CD4-positive, alpha-beta T cell treated with Interleukin-1 beta for 1 hour (primary cell): ENCODE measurements at places on chromosomes 1 and 21.

DNA sequence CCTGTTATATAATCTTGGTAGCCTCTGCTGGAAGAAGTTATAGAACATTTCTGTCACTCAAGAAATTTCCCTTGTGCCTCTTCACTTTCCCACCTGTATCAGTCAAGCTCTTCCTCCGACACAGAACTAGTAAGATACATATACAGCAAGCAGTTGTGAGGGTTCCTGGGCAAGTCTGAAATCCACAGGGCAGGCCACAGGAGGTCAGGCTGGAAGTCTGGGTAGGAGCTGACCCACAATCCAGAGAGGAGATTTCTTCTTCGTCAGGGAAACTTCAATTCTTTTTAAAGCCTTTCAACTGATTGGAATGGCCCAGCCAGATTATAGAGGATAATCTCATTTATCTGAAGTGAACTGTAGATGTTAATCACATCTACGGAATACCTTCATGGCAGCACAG, 96.4 kb upstream of the FMN2 start:
- no peak for DNase-seq

DNA sequence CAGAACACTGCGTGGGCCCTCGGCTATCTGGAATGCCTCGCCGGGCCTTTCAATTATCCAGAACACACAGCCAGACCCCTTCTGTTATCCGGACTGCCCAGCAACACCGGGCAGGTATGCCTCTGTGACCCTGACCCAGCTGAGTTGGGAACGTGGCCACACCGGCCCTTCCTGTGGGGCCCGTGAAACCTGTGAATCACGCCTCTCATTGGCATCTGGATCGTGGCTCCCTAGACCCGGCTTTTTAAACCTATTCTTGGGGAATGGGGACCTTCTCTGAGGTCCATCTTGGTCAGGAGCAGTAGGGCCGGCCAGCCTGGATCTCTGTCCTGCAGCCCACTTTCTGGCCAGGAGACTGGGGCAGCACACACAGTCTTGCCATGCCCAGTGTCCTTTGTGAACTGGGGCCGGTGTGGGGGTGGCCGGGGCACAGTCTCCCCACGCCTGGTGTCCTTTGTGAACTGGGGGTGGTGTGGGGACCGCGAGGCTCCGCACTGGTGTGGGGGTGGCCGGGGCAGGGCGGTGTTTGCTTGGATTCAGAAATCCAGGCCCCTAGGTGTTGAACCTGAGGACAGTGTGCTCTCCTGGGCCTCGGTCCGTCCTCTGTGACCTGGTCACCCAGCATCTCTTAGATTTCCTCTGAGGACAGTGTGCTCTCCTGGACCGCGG, 11.1 kb downstream of the COL18A1 start:
- no peak for DNase-seq

- no peak for DNase-seq
Measured at GRCh38 chr1:75392278-75392677, 218.6 kb downstream of the SLC44A5 start.

DNA sequence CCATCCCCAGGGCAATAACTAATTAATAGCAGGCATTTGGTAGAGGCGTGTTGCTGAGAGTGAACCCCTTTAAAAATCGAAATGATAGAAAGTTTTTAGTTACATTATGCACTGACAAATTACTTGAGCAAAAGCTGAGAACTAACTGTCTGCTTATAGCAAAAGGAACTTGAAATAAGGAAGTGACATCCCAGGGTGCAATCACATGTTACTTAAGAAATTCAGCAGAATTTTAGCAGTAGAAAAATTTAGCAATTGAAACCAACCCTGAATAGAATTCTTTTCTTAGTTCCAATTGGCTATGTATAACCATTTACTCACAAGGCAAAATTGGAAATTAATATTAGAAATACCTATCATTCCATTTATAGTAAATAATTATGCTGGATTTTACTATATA, 139.5 kb upstream of the SAMSN1 start:
- DNase-seq: no peak

GRCh38 chr1:184019506-184019905, 18.0 kb downstream of the COLGALT2 start:
- no peak for DNase-seq

GRCh38 chr1:92820024-92820423, 11.8 kb upstream of the RPL5 start:
- DNase-seq: no peak

GRCh38 chr1:5951846-5952410, 40.3 kb downstream of the NPHP4 start:
- DNase-seq: no peak

- no peak for DNase-seq
Measured at GRCh38 chr1:47623557-47623940, 185.7 kb downstream of the FOXD2 start.

DNA sequence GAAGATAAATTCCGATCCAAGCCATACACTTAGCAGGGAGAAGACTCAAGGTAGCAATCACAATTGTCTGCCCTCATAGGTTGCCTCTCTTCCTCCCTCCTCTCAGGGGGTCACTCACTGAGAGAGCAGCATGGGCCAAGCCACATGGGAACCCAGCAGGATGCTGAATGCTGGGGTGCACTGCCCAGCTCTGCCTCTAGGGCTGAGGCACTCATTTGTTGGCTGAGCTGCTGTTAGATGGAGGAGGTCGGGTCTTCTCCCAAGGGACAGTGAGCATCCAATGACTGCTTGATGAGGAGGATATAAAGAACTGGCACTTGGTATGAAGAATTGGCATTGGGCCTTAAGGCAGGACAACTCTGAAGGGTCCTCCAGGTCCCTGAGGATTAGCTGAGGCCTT, 418.8 kb downstream of the SIPA1L2 start:
- no peak for DNase-seq

GRCh38 chr1:16009030-16009460, 5.0 kb downstream of the SRARP start:
- DNase-seq: peak; percentile 70

- DNase-seq: no peak
Measured at GRCh38 chr1:6969106-6969505, 183.9 kb downstream of the CAMTA1 start.

GRCh38 chr1:9086045-9086444, 16.6 kb upstream of the SLC2A5 start:
- DNase-seq: no peak

DNA sequence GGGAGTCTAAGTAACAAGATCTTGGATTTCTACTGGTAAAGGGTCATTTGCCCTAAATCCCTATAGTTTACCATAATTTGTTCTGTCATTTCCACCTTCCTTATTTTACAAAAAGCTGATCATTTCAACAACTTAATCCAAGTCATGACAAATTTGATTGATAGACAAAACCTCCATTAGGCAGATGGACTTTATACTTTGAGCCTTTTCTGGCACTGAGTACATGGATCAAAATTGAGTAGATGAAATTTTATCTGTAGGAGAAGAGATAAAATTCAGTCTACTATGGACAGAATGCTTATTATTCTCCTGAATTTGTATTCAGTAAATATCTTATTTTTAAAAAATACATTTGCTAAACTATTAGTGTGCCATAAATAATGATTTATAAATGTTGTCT, 62.6 kb upstream of the NRIP1 start:
- no peak for DNase-seq

DNA sequence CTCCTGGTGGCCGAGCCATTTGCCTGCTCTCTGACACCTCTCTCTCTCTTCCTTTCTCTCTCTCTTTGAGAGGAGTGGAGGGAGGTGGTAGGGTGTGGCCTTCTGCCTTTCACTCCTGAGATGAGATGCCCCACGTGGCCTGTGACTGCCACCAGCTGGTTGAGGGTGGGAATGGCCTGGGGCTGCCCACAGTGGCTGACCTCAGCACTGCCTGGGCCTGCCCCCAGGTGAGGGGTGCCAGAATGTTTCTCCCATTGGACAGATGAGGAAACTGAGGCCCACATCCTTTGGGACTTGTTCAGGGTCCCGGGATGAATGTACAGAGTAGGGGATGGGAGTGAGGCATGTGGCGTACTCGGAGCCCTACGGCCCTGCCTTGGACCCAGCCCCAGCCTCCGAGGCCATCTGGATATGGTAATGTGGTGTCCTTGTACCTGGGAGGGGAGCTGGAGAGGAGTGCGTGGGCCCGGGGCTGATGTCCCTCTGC, 12.7 kb upstream of the C1orf167 start:
- peak; percentile 32 for DNase-seq

GRCh38 chr1:234936612-234937389, 191.8 kb downstream of the TOMM20 start:
- no peak for DNase-seq

DNA sequence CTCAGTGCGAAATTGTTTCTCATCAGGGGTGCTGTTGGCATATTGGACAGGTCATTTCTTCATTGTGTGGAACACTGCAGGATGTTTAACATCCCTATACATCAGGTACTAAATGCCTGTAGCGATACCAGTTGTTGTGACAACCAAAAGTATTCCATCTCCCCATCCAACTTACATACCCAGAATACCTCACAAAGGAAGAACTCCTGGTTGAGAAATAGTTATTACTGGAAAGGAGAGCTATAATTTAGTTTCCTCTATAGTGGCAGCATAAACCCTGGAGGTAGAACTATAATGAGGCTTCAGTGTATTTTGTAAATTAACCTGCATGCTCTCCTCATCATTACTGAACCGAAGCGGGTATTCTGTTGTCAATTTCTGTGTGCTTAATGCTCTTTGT, 45.1 kb downstream of the IVNS1ABP start:
- no peak for DNase-seq

- DNase-seq: no peak
Measured at GRCh38 chr1:165772739-165773138, 4.1 kb upstream of the TMCO1 start.

DNA sequence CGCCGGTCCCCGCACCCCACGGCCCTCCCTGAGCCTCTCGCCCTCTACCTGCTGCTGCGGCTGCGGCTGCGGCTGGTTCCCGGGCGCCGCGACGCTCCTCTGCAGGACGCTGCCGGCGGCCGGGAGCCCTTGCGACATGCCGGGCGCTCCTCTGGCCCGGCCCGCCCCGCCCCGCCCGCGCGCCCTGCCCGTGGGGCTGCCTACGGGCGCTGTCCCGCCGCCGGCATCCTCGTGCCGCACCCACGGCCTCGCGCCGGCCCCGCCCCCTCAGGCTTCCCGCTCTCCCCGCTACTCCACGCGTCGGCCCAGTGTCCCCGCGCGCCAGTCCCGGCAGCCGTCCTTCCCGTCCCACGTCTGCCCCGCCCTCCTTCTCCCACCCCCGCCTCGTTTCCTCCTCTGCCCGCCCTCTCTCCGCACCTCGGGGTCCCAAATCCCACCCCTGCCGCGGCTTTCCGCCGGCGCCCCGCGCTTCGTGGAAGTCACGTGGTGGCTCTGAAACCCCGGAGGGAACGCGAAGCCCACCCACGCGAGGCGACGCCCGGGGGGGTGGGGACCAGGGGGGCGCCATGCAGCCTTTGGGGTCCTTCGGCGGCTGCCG, at the start of gene BATF3:
Gene BATF3, minus strand, starts transcription at position 216 of the 598 bp plus-strand sequence. Its CDS starts 78 bp downstream, at position 138.
- peak; percentile 38 for DNase-seq

DNA sequence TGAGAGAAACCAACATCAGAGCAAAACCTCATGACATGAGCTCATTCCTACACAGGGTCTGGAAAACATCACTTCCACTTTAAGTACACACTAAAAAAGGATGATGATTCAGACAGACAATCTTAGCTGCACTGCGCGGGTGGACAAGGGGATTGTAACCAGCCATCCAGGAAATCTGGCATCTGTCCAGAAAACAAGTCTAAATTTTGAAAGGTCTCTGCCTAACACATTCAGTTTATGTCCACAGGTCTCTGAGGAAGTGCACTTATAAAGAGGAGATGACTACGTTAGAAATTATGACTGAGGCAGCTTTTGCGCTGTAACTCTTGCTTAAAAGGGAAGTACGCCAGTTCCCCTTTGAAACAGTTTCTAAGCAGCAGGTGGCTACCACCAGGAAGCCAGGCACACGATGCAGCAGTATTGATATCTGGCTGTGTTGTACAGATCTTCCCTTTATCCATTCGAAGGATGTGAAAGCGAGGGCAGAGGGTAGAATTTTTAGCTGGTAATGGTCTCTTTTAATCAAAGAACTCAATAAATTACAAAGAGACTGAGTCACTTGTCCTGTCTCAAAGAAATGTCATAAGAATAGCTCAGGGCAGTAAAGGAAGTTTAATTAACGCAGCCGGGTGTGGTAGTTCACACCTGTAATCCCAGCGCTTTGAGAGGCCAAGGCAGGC, 128.0 kb downstream of the SETD4 start:
- DNase-seq: peak; percentile 17

DNA sequence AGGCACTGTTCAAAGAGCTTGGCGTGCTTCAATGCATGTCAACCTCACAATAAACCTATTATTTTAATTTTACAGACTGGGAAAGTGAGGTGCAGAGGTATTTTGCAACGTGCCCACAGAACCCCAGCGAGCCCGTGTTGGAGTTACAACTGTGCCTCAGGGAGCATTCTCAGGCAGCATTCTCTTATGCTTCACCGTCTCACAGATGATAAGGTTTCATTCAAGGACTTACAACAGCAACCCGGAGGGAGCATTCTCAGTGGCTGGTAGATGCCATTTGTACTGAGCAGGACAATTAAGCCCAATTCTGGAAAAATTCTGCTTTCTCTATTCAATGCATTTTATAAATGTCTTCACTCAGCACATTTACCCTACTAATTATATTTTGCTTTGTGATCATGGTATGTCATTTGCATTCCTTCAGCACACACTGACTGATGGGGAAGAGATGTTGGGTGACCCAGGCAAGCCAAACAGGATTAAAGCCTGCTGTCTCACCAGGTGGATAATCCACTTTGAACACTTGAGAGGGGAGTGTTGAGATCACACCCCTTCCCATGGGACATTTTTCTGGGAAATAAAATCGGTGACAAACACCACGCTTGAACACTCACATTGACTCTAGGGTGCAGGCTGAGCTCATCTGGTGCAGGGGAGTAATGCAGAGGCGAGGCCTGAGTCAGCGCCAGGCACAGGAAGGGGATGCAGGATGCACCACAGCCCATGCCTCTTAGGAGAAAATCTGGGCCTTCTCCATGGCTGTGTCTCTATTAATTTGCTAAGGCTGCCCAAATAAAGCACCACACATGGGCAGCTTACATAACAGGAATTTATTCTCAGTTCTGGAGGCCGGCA, 113.9 kb downstream of the CLIC6 start:
- DNase-seq: no peak

DNA sequence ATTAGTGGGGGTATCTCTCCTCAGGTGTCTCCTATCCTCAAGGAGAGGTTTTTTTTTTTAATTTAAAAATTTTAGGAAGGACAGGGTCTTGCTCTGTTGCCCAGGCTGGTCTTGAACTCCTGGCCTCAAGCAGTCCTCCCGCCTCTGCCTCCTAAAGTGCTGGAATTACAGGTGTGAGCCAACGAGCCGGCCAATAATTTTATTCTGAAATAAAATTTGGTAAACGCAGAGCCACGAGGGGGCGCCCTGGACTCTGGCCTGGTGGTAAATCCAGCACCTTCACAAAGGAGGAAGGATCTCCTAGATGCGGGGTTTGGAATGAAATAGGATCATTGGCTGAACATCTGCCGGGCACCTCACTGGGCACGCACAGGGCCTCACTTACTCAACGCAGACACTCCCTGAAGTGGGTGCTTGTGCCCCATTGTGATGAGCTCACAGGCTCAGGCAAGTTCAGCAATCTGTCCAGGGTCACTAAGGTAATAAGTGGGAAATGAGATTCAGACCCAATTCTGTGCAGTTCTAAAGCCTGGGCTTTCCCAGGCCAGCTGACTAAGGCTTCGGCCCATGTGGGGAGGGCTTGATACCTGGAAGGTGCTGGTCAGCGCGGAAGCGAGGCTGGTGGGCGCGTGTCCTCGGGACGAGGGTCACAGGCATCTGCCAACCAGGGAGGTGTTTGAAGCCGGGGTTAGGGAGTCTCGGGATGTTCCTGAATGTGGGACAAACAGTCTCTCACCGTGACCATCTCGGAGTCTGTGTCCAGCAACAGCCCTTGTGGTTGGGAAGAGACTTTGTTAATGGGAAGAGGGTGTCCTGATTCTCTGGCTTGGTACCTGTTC, 32.7 kb upstream of the ETV3 start:
- no peak for DNase-seq

GRCh38 chr1:244280201-244280600, 171.5 kb downstream of the ADSS2 start:
- no peak for DNase-seq
